Stimulated activated CD8-positive, alpha-beta memory T cell treated with anti-CD3 and anti-CD28 coated beads, Interleukin-15, amount 100 ng/mL, for 4 hours (primary cell): ENCODE measurements at places on chromosomes 13 and 19.

- DNase-seq = no peak
Observed at GRCh38 chr19:46022061-46022430, 807 bp downstream of the PGLYRP1 start.

DNA sequence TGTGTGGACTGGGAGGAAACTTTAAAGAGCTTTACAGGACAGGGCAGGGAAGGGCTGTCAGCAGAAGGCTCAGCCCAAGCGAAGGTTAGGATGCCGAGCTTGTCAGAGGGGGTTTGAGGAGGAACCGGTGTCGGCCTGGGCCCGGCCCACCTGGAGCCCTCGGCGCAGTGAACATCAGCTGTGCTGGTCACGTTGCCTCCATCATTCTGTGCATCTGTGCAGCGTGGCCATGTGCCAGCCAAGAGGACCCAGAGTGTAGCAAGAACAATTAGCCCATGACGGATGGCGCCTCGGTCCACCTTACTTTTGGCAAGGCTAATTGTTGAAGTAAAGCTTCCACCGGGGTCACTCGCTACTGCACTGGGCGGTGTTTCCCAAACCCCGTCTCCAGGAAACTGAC is 161.4 kb downstream of the PTPRS start:
- no peak for DNase-seq

DNA sequence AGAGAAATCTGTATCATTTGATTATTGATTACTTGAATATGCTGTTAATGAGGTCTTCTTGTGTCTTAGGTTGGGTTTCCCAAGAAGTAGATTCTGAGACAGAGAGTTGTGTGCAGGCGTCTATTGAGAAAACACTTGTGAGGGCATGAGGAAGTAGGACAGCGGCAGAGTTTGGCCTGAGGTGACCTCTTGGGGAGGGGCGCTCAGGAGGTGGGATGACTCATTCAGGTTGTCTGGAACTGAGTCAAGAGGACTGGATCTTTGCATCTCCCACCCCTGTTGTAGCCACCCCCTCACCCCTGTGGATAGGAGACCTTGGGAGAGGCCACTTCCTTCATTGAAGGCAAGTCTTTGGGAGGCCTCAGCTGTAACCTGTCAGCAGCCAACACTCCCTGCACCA is 35.2 kb upstream of the WDFY2 start:
- no peak for DNase-seq

- no peak for DNase-seq
Observed at GRCh38 chr13:33448889-33449288, 163.3 kb upstream of the STARD13 start.

GRCh38 chr13:110018009-110018408 is 231.6 kb upstream of the IRS2 start:
- DNase-seq = no peak

DNA sequence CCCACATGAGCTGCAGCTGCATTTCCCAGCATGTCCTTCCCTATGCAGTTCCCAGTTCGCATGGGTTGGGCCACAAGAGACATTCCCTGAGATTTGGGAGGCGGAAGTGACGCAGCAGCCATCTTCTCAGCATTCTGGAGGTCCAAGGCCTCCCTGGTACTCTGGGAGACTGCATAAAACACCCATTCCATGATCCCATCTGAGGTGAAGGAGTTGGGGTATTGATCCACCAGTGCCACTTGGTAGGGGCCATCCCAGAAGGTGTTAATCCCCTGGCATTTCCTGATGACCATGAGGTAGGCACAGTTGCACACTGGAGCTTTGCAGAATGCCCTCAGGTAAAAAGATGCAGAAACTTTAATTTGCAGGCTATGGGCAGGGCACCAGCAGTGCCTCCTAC is 25.4 kb downstream of the POP4 start:
- no peak for DNase-seq

GRCh38 chr13:59461411-59461810 is 702.3 kb downstream of the DIAPH3 start:
- DNase-seq = no peak

DNA sequence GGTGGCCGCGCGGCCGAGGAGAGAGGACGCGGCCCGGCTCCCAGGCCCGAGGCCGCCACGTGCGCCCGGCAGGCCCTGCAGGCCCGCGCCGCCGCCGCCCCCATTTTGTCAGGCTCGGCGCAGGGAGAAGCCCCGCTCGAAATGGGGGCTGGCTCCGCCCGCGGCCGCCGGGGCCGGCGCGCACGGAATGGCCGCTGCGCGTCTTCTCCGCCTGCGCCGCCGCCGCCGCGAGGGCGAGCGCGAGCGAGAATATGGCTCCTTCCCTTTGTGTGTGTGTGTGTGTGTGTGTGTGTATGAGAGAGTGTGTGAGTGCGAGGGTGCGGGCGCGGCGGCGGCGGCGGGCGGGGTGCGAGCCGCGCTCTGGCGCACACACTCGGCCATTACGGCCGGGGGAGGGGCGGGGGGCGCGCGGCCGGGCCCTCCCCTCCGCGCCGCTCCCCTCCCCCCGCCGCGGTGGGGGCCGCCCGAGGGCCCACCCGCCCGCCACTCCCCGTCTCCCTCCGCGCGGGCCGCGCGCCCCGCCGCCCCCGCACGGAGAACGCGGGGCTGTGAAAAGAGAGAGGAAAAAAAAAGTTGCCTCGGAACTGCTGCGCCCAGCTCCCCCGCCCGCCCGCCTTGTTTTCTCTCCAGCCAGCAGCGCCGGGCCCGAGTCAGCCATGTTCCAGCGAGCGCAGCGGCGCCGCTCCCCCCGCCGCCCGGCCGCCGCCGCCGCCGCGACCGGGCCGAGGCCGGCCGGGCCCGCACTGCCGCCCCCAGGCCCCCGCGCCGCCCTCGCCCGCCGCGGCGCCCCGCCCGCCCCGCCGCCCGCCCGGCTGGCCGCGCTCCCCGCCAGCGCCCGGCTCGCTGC is 1.0 kb downstream of the HMGB1 start:
- DNase-seq = peak; percentile 68

DNA sequence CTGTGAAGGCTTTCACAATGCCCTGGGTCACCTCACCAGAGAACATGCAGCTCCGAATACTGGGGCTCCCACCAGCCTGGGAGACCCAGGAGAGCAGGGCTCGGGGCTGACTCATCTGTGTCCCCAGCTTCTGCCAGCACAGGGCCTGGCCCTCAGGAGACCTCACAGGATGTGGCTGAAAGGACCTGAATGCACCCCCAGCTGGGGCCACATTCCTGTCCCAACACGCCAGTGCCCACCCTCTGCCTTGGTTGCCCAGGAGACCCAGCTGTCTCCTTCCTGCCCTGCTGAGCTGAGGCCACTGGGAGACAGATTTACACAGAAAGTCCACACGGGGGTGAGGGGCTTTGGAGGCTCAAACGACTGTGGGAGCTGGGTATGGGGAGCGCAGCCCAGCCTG is 11.9 kb downstream of the BCAT2 start:
- DNase-seq = no peak

DNA sequence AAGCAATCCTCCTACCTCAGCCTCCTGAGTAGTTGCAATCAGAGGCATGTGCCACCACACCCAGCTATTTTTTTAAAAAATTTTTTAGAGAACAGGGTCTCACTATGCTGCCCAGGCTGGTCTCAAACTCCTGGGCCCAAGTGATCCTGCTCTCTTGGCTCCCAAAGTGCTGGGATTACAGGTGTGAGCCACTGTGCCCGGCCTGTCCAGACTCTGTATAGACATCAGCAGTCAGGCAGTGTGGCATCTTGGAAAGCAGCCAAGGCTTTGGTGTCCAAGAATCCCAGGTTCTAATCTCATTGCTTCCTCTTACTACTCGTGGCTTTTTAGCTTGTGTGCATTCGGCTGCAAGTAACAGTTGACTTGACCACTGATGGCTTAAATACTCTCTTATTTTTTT is 43.4 kb downstream of the BICRA start:
- no peak for DNase-seq

GRCh38 chr13:110690516-110690915 is 15.4 kb downstream of the CARS2 start:
- no peak for DNase-seq

DNA sequence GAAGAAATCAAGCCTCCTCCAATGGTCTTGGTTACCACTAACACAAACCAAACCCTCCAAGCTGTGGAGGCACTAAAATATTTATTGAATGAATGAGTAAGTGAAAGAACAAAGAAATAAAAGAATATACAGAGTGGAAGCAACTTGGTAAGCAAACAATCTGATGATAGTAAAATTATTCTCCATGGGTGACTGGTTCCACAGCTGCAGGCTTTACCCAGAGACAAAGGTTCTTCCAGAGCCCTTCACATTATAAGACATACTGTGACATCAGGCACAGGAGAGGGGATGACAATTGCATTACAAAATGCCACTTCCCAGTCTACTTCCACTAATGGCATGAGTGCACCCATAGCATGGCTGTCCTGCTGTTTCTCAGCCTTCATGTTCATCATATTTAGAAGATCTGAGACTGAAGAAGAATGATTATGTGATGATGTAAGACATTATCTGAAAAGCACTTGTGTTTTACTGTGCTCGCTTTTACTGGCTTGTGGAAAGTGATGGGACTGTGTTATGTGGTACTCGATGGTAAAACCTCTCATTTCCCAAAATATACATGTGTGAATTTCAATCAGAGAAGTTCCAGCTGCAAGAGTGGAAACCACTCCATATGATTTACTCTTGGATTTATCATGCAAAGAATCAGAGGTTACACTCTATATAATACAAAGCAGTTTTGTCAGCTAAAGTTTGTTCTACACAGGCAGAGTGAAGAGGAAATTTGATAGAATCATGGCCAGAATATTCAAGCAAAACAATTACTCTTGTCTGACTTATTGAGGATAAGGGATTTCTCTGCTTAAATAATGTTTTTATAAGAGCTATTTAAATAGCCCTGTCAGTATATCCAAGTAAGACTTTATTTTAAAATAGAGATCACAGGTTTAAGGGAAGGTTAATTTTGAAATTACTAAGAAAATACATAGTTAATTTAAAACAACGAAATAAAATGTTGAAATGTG is 220.2 kb upstream of the NBEA start:
- DNase-seq = no peak

DNA sequence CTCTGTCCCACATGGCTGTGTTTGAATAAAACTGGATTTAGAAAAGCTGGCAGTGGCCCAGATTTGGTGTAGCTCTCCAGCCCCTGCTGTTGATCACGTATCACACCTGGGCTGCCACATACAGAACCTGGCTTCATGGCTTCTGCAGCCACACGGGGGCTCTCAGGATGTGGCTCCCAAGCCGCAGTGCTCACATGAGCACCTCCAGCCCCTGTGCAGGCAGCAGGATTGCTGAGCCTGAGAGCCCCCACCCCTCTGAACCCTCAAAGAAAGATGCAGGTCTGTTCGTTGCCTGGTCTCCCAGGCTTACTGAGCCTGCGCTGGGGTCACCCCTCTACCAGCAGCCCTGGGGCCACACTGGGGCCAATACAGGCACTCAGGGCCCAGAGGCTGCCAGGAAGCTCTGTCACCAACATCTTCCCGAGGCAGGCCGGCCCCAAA is 2.7 kb downstream of the PLEKHF1 start:
- no peak for DNase-seq

GRCh38 chr13:107139006-107139405 is 571.1 kb upstream of the ARGLU1 start:
- no peak for DNase-seq

- no peak for DNase-seq
Observed at GRCh38 chr13:98203646-98204326, 26.7 kb upstream of the RNF113B start.

GRCh38 chr13:24050796-24051715 is 109.5 kb upstream of the SPATA13 start:
- DNase-seq = no peak

GRCh38 chr13:100826441-100826840 is 151.8 kb upstream of the TMTC4 start:
- no peak for DNase-seq

GRCh38 chr19:58364146-58364545 is 1.6 kb upstream of the ZNF497 start:
- DNase-seq = no peak

- DNase-seq = no peak
Observed at GRCh38 chr13:74910415-74910814, 571.6 kb downstream of the TBC1D4 start.

DNA sequence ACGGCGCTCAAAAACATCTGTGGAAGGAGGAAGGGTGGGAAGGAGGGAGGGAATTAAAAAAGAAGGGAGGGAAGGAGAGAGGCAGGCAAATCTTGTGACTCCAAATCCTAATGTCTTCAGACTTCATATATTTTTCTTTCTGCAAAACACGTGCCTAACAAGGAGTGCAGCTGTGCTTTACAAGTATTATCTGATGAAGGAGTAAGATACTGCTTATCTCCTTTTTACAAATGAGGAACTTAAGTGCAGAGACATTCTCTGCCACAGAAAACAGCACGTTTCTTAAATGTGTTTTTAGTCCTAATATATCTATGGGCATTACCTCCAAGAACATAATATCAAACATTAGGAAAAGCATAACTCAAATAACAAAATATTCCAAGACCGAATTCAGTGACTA is 6.5 kb downstream of the FLT3 start:
- DNase-seq = no peak

- DNase-seq = no peak
Observed at GRCh38 chr19:30178721-30179402, 193.3 kb upstream of the ZNF536 start.

GRCh38 chr19:18401580-18402112 is 4.2 kb upstream of the LRRC25 start:
- no peak for DNase-seq

GRCh38 chr19:38638461-38638860 is 9.0 kb upstream of the ACTN4 start:
- DNase-seq = no peak

- no peak for DNase-seq
Observed at GRCh38 chr19:49057636-49058234, at the start of gene CGB7. TSS of gene CGB7 (minus strand) at chr19:49057749. CDS start at chr19:49055375, 2,374 bp downstream.

DNA sequence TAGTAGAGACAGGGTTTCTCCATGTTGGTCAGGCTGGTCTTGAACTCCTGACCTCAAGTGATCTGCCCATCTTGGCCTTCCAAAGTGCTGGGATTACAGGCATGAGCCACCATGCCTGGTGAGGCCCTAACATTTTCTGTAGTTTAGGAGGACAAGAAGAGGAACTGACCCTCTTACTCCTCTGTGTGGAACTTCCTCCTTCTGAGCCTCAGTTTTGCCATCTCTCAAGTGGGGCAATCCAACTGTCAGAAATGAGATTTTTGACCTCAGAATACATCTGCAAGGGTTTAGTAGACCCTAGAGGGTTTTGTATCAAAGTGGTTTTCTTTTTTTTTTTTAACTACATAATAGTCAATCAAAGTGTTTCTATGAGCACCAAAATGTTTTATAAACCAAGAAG is 2.4 kb downstream of the DKKL1 start:
- no peak for DNase-seq

GRCh38 chr19:15265850-15266248 is 33.6 kb upstream of the EPHX3 start:
- no peak for DNase-seq

DNA sequence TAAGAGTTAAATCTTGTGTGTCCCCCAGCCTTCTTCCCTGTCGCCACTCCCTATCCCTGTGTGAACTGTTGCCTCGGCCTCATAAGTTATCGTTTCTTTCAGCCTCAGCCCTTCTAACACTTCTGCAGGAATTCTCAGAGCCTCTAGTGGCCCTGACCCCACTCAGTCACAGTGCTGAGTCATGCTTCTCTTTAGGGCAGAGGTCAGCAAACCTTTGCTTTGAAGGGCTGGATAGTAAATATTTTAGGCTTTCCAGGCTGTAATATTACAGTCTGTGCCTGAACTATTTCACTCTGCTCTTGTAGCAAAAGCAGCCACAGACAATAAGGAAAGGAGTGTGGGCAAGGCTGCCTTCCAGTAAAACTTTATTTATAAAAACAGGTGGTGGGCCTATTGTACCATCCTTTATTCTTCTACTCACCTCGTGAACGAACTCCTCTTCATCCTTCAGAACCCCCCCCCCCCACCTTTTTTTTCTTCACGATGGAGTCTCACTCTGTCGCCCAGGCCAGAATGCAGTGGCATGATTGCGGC is 22.1 kb downstream of the MYO9B start:
- DNase-seq = no peak

GRCh38 chr13:45623516-45624090 is 8.1 kb upstream of the ERICH6B start:
- no peak for DNase-seq
